ENCODE measurements at places on chromosomes 1 and 21.

DNA sequence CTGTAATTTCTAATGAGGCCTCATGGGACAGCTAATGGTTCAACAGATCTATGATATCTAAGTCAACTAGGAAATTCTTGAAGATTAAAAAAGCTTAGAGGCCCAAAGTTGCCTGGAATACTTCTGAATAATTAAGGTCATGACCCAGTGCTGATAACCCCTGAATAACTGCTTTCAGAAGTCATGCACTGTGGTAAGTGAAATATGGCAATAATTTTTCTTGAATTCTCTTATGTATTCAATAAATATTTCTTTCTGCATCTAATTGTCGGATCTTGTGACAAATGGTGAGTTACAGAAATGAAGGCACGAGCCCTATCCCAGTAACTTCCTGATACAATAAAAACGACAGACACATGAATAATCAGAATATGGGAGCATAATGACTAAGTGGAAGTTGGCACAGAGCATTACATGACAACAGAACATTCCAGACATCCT is 219.3 kb upstream of the GREM2 start:
- no peak for DNase-seq

- DNase-seq, result no peak
Observed at GRCh38 chr1:198167436-198167934, 10.7 kb downstream of the NEK7 start.

DNA sequence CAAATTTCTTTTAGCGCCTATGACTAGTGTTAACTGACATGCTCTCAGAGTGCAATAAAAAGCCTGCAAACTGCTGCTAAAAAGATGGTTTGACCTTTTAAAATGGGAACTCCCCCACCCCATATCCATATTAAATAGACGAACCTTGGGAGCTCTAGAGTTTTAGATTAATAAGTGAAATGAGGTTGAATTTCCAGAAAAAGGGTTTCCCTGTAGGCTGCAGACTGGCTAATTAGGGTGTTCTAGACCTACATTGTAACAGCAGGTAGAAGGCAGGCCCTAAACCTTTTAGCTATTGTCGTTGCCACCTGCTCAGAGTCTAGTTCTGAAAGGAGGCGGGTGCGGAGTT is 2.2 kb downstream of the FAM78B start:
- no peak for DNase-seq

- no peak for DNase-seq
Observed at GRCh38 chr1:205535866-205536758, 31.6 kb downstream of the CDK18 start.

DNA sequence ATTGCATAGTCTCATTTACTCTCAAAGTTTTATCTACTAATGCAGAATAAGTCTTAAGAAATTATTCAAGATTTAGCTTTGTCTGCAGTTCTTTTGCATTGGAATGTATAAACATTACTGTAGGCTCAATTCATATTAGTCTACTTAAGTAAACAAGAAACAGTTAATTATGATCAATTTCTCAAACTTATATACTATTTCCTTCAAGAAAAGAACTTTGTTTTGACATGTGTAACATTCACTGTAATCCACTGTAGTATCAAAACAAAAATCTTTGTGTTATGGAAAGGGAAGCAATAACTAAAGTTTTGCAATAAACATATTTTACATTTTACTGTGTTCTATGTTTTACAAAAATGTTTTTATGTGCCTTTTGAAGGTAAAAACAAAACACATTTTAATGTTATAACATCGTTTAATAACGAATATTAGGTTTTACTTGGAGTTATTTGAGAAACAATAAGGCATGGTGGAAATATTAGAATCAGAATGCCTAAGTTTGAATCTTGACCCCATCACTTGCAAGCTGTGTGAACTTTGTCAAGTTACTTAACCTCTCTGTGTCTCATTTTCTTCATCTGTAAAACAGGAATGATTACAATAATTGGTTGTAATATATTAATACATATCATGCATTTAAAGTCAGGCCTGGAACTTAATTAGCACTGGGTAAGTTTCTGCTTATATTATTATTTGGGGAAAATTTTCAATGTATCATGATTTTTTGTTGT is 77.0 kb upstream of the DPH5 start:
- DNase-seq, result no peak

DNA sequence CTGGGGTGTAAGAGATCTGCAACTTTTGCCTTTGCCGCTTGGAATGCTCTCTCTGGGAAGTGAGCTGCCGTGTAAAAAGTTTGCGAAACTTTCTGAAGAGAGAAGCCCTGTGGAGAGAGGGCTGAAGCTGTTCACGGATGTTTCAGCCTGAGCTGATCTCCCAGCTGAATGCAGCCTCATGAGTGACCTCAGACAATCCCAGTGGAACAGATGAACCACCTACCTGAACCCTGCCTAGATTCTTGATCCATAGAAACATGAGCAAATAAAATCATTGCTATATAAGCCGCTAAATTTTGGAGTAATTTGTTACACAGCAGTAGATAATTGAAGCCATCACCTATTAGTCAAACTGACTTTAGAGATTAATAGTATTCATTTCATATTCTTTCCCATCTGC is 4.4 kb upstream of the ALG6 start:
- no peak for DNase-seq

DNA sequence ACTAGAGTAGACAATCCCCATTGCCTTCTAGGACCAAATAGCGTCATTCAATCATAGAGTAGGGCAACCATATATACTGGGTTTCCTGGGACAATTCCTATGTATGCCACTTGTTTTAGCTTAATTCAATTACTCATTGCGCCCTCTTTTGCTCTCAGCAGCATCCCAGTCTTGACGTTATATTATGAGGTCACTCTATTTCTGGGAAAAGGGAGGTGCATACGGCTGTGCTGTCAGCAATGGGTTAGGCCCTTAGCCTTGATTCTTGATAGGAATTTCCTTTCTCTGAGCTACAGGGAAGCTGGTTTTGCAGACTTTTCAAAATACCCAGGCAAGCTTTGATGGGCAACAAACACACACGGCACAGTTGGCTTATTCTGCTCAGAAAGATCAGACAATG is 4.4 kb upstream of the KAZN start:
- DNase-seq, result no peak

- DNase-seq, result no peak
Observed at GRCh38 chr1:81848880-81849682, 48.3 kb downstream of the ADGRL2 start.

DNA sequence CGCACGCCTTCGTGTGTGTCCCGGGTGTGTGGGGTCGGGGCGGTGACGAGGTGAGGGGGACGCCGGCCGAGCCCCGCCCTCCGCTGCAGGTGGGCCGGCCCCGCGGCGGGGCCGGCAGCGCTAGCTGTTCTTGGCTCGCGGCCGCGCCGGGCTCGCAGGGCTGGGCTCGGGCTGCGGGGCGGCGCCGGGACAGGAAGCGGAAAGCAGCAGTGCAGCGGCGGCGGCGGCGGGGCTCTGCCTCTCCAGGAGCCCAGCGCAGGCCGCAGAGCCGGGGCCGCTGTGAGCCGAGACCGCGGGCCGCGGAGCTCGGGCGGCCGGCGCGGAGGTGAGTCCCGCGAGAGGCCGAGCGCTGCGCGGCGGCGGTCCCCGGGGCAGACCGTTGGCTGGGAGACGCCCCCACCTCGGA is at the start of gene VANGL1:
VANGL1 (plus strand) TSS at position 209 of the 406 bp plus-strand sequence. CDS start 9,444 bp downstream, outside the sequence.
- DNase-seq, result peak; percentile 56

All from MM.1S (cell line).